ENCODE measurements at places on chromosomes 6 and 20.

- DNase-seq, result no peak
Observed at GRCh38 chr20:60365882-60366281, 407.7 kb downstream of the CDH26 start.

- DNase-seq, result no peak
Observed at GRCh38 chr6:139944131-139944530, 569.7 kb upstream of the CITED2 start.

GRCh38 chr6:28360961-28361360, 11.2 kb downstream of the ZKSCAN3 start:
- DNase-seq, result no peak

- no peak for DNase-seq
Observed at GRCh38 chr6:32867022-32867477, 13.1 kb downstream of the PSMB9 start.

- DNase-seq, result peak; percentile 32
Observed at GRCh38 chr6:163806755-163807499, 392.4 kb downstream of the QKI start.

- no peak for DNase-seq
Observed at GRCh38 chr6:35317483-35318195, 20.0 kb downstream of the DEF6 start.

DNA sequence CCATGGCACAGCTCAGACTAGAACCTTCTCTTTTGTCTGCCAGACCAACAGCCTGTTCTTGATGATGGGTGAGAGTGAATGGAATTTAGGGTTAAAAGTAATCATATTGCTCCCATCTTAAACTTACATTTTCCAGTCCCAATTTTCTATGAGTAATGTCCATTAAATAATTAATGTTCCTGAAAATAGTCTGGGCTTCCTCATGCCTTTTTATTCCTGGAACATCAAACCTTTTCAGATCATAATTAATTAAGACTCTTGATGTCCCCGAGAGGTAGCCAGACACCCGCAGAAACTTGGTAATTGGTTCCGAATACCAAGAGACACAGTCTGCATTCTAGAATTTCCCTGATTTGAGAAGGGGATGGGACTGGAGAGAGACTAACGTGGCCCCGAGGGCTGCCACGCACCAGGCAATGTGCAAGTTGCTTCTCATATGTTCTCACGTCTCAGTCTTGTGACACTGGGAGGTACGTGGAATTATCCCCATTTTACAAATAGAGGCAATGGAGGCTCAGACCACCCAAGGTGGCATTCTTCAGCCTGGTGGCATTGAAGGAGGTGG, 78.6 kb upstream of the TOX2 start:
- no peak for DNase-seq

DNA sequence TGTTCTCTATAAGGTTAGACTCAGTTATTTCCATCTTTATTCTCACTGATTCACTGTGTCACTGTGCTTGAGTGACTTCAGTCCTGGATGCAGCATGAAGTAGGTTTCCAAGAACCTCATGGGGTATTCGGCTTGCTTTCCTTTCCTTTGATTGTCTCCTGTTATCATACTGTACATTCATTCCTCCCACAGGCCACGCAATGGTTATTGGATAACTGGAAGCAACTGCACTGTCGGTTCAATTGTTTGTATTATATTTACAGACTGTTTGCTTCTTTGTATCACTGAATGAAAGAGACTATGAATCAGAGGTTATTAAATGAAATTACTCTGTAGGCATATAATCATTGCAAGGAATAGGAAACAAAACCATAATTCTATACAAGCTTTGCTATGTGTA, 129.4 kb downstream of the MAP7 start:
- no peak for DNase-seq

DNA sequence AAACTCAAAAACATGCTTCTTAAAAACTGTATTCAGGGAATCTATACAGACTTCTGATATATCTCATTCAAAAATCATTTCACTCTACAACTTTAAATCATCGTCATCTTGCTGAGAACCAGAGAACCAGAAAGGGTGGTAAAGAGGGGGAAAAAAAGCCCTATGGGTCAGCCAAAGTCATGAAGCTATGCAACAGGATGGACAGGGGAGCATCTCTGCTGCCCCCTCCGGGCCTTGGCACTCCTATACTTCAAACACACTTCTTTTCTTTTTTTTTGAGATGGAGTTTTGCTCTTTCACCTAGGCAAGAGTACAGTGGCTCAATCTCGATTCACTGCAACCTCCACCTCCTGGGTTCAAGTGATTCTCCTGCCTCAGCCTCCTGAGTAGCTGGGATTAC, 73.5 kb upstream of the NFATC2 start:
- no peak for DNase-seq

DNA sequence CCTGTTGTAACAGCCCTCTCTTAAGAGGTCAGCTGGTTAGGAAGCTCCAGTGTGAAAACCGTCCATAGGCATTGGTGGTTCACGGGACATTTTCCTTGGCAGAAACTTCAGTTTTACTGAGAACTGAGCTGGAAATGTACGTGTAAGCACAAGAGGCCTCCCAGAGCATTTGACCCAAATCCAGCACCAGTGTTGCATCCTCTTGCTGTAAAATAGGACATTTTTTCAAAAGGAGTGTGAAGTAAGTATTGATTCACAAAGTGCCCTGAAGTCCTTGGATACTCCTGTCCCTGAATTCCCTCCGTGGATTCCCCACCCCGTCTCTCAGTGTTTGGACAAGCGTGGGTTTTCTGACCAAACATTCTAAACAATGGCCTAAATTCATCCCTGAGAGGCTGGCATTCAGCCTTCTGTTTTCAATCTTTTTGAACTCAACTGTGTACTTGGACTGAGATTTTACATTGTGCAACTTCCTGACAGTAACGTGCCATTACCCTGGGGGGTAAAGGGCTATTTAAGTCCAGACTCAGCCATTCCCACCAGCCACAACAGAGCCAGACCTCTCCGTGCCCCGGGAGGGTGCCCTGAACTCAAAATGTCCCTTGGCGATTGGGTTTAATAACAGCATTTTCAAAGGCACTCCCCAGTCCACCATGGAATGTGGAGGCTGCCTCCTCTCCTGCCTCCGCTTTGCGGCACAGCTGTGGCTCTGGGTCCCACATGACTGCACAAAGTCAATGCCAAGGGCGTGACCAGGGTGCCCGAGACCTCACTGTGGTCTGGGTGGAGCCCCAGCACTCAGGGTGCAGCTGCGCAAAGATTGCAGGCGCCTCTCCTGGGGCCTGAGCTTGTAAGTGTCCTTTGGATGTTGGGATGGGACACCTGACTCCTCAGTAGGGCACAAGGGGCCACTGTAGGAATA, 92.7 kb upstream of the AFDN start:
- no peak for DNase-seq

- DNase-seq, result no peak
Observed at GRCh38 chr20:23032056-23032749, 2.9 kb upstream of the SSTR4 start.

DNA sequence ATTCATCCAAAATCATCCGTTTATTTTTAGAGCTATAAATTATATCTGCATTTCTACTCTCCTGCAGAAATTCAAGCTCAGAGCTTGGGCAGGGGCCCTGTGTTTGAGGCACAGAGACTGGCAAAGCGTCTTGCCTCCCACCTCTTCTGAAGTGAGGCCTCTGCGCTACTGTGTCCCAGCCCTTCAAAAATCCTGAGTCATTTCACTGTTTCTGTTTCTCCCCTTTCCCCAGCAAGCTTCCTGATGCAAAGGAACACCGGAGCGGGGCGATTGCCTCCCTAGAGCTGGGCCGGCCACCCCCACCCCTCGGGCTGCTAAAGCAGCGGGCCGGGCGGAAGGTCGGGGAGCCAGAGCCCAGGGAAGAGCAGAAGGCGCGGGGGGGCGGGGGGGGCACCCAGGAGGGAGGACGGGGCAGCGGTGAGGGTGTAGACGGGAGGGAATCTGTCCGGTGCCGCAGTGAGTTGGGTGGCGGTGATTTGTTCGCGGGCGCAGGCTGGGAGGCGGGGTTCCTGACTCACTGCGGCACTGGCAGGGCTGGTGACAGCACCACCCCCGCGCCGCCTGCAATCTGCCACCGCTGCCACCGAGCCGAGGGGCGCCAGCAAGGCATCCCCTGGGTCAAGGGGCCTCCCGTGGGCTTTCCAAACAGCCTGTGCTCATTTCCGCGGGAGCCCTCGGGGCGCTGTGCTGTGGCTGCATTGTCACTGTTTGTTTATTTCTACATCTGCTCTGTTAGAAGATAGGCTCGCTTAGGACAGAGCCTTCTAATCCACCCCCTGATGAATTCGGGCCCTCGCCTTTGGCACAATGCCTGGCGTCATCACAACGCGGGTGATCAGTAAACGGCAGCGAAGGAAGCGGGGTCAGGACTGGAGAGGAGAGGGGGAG, 46.5 kb upstream of the SNAP25 start:
- DNase-seq, result peak; percentile 55

GRCh38 chr20:35523298-35523888, 6.1 kb downstream of the C20orf173 start:
- no peak for DNase-seq

GRCh38 chr20:37311710-37312355, 22.4 kb downstream of the MANBAL start:
- no peak for DNase-seq

DNA sequence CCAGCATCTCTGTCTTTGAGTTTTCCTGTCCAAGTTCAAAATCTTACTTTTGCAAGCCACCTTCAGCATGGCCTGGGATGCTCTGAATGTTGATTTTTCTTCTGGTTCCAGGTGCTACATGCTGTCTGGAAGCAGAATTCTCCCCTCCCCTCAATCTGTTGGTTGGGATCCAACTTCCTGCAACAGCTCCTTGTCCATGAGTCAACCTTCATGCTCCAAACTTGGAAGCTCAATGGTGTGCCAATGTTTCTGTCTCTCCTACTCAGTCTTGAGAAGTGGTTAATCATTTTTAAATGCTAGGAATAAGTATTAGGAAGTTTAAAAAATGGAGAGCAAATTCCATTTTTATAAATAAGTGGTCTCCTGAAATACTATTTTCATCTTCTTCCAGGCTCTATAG, 33.2 kb upstream of the PLEKHG1 start:
- no peak for DNase-seq

DNA sequence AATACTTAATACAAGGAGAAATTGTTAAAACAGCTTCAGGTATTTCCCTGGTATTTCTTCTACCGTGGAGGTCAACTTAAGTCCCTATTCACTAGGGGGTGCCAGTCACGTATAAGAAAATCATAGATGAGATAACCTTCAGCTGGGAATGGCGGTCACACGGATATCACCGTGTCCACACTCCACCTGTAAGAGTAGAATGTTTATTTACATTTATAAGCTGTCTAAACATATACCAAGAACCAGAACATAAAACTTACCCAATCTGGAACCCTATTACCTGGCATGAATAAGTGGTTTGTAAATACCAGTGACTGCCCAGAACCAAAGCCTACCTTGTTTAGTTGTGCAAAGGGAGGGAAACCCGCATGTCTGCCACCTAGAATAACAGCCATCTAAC, 1.9 kb upstream of the ELOVL4 start:
- peak; percentile 60 for DNase-seq

DNA sequence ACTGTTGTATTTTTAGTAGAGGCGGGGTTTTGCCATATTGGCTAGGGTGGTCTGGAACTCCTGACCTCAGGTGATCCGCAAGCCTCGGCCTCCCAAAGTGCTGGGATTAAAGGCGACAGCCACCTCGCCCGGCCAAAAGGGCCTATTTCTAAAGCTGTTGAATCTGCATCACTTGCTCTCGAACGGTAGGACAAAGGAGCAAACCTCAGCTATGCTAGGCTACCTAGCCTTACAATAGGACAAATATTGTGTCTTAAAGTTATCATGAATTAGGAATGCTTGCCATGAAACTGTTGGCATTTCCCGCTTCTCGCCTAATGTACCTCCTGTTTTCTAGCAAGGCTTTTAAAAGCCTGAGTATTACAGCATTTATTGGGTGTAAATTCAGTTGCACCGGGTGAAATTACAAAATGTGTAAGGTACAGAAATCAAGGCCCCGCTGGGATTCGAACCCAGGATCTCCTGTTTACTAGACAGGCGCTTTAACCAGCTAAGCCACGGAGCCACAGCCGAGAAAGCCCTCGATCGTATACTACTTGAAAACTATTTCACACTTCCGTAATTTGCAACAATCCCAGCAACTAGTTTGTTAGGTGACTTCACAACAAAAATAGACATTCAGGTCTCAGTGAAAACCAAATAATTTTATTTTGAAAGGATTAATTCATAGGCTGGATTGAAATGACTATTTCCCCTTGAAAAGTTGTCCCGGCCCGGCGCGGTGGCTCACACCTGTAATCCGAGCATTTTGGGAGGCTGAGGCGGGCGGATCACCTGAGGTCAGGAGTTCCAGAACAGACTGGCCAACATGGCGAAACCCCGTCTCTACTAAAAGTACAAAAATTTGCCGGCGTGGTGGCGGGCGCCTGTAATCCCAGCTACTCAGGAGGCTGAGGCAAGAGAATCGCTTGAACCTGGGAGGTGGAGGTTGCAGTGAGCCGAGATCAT, 211.6 kb upstream of the ZNF184 start:
- peak; percentile 84 for DNase-seq

GRCh38 chr6:1657771-1658165, 48.1 kb downstream of the FOXC1 start:
- no peak for DNase-seq

- peak; percentile 17 for DNase-seq
Observed at GRCh38 chr20:19406381-19406780, 193.9 kb downstream of the SLC24A3 start.

- DNase-seq, result no peak
Observed at GRCh38 chr6:3444276-3445088, 12.4 kb downstream of the SLC22A23 start.

GRCh38 chr6:37535428-37535758, 35.7 kb upstream of the CCDC167 start:
- DNase-seq, result no peak

DNA sequence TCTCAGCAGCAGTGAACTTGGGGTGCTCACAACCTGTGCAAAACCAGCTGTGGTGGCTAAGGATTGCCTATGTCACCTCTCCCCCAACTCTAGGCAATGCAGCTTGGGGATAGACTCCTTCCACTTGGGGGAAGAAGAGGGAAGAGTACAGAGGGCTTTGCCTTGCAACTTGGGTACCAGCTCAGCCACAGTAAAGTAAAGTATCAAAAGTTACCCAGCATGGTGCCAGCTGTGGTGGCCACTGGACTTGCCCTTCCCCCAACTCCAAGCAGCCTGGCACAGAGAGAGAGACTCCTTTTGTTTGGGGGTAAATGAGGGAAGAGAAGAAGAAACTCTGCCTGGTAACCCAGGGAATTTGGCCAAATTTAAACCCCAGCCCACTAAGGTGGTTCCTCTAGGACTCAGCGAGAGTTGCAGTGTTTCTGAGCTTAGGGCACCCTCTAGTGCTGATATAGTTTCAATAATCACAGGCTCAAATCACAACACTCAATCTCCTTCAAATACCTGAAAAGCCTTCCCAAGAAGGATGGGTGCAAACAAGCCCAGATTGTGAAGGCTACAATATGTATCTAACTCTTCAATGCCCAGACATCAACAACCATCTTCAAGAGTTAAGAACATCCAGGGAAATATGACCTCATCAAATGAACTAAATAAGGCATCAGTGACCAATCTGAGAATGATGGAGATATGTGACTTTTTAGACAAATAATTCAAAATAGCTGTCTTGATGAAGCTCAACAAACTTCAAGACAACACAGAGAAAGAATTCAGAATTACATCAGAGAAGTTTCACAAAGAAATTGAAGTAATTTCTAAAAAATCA, 7.6 kb upstream of the DEFB129 start:
- no peak for DNase-seq

GRCh38 chr6:156776470-156776839, 723 bp upstream of the ARID1B start:
- peak; percentile 55 for DNase-seq

GRCh38 chr6:119067091-119067490, 11.4 kb downstream of the FAM184A start:
- DNase-seq, result no peak

Data from fibroblast of skin of right quadriceps (primary cell).